Upper lobe of right lung (tissue), 1 donor: ENCODE measurements at places on chromosomes 12 and 14. TPM values are rescaled to one million over a fixed set of nuclear protein-coding genes. Genes with fewer than 3 reads are reported as not detected.

DNA sequence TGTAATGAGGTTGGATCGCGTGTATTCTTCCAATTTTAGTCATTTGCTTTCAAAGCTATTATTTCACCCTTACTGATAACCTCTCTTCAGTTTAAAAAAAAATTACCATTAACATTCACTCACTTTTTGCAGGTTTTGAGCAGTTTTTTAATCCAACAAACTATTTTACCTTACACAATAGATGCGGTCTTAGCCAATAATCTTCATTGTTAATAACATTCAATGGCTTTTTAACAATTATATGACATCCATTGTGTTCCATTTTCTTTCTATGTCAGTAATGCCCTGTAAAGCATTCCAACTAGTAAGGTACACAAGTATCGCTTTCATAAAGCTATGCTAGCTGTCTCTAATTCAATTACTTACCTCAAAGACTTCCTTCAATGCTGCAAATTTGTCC lies 18.9 kb upstream of the OTX2 start:
- H3K27me3 ChIP-seq, result no peaks in the 10 kb centered on the region
- H3K4me1 ChIP-seq, result no peaks in the 10 kb centered on the region
- no peak overlapping the region for H3K4me3 ChIP-seq
- H3K27ac ChIP-seq, result no peak overlapping the region

KRT2 gene
- total RNA-seq, result not detected

DNA sequence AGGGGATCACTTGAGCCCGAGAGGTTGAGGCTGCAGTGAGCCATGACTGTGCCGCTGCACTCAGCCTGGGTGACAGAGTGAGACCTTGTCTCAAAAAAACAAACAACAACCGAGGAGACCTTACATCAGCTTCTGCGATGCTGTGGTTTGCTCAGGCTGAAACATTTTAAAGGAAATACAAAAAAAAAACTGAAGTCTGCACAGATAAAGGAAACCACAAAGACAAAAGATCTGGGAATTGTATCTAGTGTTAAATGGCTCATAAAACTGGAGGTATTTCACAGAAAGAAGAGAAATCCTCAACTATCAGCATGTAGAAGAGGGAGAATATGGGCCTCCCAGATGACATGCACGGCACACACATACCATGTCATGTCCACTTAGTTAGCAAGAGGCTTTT lies 60.3 kb upstream of the VPS33A start:
- no peak overlapping the region for H3K4me3 ChIP-seq
- H3K4me1 ChIP-seq, result no peaks in the 10 kb centered on the region
- H3K27ac ChIP-seq, result no peak overlapping the region
- peaks cover 93% of the 10 kb centered on the region for H3K36me3 ChIP-seq
- no peak for DNase-seq
- H3K27me3 ChIP-seq, result no peaks in the 10 kb centered on the region

CLEC2D gene
- total RNA-seq, result 12.9 TPM

GSC gene
- not detected for total RNA-seq
